Stimulated activated CD4-positive, alpha-beta T cell treated with anti-CD3 and anti-CD28 coated beads, Interleukin-12 subunit alpha, Interleukin-12 subunit beta, amount 100 ng/mL, for 48 hours (primary cell): ENCODE measurements at places on chromosomes 4 and X.

DNA sequence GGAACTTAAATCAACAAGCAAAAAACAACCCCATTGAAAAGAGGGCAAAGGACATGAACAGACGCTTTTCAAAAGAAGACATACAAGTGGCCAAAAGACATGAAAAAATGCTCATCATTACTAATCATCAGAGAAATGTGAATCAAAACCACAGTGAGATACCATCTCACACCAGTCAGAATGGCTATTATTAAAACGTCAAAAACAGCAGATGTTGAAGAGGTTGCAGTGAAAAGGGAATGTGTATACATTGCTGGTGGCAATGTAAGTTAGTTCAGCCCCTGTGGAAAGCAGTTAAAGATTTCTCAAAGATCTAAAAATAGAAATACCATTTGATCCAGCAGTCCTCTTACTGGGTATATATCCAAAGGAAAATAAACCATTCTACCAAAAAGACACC, 22.6 kb downstream of the RTL9 start:
- no peak for DNase-seq

DNA sequence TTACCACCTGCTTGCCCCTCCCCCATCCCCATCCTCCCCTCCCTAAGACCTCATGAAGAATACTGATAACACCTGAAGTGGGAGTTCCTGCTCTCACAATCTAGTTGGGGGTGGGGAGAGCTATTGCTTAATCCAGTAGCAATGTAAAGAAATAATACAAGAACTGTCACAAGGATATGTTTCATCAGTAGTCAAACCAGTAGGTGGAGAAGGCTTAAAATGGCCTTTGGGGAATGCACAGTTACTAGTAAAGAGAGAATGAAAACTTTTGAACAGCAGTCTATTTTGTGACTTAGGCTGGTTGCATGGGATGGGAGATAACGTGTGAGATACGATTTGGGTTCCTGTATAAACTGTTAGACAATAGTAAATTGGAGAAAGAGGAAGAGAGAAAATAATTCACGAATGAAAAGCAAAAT, 6.0 kb downstream of the GALNT7 start:
- DNase-seq = no peak

- DNase-seq = no peak
Observed at GRCh38 chr4:103786014-103786413, 66.2 kb upstream of the TACR3 start.

- no peak for DNase-seq
Observed at GRCh38 chr4:101956068-101956825, 165.7 kb downstream of the BANK1 start.

- no peak for DNase-seq
Observed at GRCh38 chrX:121876305-121876704, 828.9 kb downstream of the GLUD2 start.

- DNase-seq = peak; percentile 29
Observed at GRCh38 chrX:153400146-153401132, 711 bp downstream of the PNMA6E start.

DNA sequence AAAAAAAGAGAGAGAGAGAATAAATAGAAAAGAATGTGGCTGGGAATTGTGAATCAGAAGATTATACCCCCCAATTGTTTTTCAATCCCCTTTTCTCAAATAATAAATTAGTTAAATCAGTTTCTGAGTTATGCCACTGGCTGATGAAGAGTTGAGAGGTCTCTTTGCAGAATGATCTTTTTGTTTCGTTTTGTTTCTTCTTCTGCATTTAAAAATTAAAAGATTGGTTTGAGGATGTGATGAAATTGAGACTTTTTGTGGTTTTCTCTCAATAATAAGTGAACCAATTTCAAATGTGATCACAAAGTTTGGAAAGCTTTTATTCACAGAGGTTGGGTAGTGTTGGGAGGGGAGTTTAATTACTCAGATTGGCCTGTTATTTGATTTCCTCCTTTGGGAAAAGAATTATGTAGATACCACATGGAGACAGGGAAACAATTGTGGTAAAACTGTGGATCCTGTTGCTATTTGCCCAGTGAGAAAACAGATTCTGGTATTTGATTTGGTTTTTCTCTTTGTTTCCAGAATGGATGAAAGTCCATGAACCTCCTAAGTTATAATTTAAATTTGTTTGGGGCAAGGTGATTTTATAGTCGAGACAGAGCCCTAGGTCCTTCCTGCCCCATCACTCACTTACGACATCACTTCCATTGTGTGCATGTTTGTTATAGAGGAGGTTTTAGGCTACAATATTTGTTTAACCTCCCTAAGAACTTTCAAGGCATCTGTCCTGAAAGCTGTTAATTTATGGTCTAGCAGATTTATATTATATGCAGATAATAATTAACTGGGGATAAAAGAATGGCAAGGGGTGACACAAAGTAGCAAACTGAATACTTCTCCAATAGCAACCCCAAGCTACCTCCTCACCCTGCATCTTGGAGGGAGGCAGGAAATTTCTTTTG, 92.0 kb upstream of the BMPR1B start:
- no peak for DNase-seq

- DNase-seq = no peak
Observed at GRCh38 chrX:79156818-79157217, 12.3 kb downstream of the GPR174 start.

DNA sequence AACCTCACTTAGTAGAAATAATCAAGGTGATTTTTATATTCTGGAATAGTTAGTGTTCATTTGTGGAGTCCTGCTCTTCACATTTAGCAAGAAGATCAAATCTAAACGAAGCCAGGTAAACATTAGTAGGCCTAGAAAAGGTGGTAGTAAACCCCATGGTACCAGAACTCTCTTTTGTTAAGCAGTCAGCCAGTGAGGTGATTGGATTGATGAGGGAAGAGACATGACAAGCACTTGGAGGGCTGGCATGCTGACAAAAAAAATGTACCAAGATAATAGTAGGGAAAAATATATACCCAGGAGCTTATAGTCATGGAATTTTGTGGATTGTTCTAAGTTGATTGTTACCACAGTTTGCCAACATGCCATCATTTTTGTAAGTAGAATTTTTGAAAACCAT, 163.8 kb downstream of the BANK1 start:
- no peak for DNase-seq

DNA sequence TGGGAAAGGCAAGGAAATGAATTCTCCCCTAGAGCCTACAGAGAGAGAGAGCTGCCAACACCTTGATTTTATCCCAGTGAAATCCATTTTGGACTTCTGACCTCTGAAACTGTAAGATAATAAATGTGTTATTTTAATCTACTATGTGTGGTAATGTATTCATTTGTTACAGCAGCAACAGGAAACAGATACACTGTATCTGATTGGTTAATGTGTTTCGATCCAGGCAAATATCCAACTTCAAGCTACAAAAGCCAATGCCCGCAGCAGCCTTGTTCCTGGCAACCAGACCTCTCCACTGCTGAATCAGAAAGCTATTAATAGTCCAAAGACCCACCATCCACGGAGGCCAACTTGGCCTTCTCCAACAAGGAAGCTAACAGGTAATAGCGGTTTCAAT, 318.1 kb downstream of the PTTG2 start:
- no peak for DNase-seq

DNA sequence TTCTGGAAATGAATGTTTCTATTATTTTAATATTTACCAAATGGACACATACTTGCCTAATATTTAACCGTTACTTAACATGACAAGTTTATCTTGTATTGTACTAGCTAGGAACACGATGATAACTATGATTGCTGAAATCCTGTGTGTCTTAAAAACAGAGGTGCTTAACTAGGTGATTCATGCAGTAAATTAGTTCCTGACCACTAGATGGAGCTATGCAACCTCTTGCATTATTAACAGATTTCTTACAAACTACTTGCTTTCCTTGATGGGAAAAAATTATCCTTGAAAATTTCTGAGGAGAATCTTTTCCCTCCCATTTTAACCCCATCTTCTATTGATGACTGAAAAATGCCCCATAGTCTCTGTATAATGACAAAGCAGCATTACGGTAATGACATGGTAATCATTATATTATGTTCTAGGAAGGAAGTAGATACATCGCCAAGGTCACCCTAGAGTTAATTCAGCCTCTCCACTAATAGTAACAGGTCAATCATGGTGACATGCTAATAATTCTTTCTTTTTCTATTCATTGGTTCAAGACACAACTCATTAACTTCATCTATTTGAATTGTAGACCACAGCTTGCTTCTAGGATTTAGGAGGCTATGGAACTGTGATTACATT, 844.2 kb downstream of the RAPGEF2 start:
- no peak for DNase-seq

DNA sequence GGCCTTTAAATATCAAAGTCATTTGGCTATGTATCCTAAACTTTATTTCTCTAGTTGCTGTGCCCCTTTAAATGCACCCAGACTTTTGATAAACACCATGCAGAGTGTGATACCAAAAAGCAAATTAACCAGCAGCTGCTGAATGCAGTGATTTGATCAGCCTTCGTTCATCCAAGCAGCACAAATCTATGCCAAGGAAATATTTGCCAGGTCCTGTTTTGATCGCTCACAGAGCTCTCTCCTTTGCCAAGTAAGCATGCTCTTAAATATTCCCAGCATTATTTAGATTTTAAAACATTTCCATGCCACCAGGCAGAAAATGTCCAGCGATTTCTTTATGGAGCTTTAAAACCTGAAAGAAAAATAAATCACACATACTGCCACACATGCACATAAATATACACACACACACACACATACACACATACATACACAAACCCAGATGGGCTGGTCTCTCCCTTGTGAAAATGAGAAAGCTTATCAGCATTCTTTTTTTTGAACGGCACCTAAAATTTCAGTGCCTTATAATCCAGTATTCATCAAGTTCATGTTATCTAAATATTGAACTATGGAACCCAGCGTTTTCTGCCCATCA, 35.7 kb downstream of the BTC start:
- no peak for DNase-seq

DNA sequence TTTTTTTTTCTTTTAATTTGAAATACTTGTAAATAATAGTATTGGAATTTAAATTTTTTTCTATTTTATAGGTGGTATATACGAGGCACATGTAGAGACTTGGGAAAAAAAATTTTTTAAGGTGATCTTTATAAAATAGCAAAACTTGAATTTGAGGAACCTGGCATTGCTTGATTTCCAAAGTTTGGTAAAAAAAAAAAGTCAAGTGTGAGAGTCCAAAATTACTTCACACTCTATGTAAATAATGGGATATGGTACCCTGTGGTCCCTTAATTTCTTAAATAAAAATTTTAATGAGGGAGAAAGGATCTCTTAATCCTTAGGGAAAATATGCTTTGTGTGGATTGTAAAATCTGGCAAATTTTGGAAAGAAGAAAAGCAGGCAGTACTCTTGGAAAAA, 19.0 kb downstream of the SPRY1 start:
- no peak for DNase-seq

DNA sequence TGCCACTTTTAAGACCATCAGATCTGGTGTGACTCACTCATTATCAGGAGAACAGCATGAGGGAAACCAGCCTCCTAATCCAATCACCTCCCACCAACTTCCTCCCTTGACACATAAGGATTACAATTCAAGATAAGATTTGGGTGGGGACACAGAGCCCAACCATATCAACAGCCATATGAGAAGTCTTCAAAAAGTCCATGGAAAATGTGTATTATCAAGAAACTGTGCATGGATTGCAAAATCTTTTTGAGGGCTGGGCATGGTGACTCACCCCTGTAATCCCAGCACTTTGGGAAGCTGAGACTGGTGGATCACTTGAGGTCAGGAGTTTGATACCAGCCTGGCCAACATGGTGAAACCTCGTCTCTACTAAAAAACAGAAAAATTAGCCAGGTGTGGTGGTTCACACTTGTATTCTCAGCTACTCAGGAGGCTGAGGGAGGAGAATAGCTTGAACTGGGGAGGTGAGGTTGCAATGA, 17.8 kb upstream of the RPL39 start:
- DNase-seq = no peak

GRCh38 chr4:54556587-54556986, 101.2 kb upstream of the KIT start:
- no peak for DNase-seq

DNA sequence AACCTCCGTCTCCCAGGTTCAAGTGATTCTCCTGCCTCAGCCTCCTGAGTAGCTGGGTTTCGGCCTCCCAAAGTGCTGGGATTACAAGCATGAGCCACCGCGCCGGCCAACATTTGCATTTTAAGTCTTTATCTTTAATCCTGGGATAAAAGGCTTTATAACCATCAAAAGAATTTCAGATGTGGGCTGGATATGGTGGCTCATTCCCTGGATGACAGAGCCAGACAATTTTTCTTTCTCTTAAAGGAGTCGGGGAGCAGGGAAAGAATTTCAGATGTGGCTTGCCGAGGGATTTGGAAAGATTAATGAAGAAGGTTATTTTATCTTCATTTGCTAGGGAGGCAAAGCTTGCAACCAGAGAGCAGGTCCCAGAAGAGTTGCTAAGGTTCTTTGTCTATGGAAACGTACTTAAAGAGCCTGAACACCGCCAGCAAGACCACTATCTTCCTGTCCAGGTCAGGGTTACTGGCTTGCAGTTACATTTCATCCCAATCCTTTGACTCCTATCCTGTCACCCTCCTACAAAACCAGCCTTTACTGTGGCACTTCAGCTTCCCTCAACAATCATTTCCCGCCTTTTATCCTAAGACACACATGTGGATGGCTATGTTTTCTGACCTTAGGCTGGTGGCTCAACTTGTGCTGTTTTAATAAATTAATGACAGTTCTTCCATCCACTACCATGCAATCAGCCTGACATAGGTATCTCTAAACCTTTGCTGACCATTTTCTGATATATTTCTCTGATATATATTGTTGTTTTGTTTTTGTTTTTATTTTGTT, 3.9 kb upstream of the KLHL8 start:
- no peak for DNase-seq

GRCh38 chr4:89142691-89143669, 31.6 kb downstream of the TIGD2 start:
- no peak for DNase-seq

DNA sequence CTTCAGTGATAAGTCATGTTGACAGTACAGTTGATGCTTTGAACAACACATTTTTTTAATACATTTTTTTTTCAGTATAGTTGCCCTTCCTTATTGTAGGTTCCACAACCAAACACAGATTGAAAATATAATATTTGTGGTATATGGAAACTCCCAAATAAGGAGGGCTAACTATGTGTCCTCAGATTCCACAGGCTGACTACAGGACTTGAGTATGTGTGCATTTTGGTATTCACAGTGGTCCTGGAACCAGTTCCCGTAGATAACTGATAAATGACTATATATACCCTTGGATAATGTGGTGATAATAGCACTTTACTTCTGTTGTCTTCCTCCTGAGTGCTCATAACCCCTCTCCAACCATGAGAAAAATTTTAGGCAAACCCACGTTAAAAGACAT, 111.6 kb upstream of the NUDT6 start:
- no peak for DNase-seq

DNA sequence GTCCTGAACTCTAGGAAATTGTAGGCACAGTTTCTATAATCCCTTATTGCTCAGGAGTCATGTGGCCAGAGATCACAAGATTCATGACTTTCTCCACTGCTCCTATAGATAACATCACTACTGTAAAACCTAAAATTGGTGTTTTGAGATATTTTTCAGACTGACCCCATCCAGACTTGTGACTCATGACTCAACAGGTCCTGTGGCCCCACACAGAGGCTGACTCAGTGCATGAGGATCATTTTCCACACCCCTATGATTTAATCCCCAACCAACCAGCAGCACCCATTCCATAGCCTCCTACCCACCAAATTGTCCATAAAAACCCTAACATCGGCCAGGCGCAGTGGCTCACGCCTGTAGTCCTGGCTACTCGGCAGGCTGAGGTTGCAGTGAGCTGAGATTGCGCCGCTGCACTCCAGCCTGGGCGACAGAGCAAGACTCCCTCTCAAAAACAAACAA, 13.2 kb upstream of the XIAP start:
- DNase-seq = no peak

- DNase-seq = no peak
Observed at GRCh38 chrX:80014141-80014940, at the start of gene TBX22. Gene TBX22, plus strand, starts transcription at chrX:80014753. Its CDS starts 7,517 bp downstream, at chrX:80022270.

- DNase-seq = no peak
Observed at GRCh38 chr4:109390115-109390768, 43.4 kb upstream of the SEC24B start.
